ENCODE measurements at places on chromosomes 2 and 18.

- peak; percentile 67 for DNase-seq
These were observed 304.8 kb downstream of the GBX2 start for GRCh38 chr2:235863414-235863813.

DNA sequence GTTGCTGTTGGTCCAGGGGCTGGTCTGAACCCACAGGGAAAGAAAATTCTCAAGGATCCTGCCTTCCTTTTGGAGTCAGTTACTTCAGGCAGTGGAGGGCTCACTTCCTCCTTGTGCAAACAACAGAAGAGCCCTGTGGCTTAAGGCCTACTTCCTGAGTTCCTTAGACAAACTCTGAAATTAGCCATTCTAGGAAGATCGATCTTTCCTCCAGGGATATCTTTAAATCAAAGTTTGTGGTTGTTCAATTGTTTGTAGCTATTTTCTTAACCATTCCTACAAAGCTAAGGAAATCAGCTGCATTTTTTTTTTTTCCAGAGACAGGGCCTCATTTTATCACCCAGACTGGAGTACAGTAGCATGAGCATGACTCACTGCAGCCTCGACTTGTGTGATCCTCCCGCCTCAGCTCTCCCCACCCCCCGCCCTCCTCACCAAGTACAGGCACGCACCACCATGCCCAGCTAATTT, 156.0 kb downstream of the TANC1 start:
- DNase-seq: no peak

DNA sequence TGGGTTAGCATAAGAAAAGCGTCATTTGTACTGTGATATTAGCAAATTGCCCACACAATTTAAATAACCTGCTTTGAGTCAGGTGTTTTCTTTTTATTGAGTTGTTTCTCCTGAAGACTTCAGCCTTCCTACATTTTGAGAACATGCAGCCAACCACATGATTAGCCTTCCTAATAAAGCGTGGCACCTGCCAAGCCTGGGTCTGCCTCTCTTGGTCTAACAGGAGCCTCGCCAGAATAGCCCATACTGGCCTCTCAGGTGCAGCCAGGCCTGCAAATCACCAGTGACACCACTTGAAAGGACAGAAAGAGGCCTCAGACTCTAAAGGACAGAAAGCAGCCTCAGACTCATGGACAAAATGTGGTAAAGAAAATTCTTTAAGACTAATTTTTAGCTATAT, 653.8 kb downstream of the BCL11A start:
- DNase-seq: no peak

DNA sequence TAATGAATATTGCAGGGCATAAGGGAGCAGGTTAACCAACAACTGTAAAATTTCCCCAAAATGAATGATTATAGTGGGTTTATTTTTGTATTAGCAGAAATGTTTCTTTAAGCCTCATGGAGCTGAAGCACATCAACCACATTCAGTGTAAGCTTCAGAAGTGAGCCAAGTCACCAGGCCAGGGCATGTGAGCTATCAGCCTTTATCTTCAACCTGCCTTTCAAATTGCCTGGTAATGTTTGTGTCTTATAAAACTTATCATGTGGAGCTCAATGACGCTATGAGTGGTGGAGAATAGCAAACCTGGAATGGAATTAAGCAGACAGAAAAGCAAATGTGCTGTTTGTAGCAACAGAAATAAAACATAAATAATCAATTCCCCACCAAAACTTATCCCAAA, 1068.4 kb downstream of the LRP1B start:
- no peak for DNase-seq

DNA sequence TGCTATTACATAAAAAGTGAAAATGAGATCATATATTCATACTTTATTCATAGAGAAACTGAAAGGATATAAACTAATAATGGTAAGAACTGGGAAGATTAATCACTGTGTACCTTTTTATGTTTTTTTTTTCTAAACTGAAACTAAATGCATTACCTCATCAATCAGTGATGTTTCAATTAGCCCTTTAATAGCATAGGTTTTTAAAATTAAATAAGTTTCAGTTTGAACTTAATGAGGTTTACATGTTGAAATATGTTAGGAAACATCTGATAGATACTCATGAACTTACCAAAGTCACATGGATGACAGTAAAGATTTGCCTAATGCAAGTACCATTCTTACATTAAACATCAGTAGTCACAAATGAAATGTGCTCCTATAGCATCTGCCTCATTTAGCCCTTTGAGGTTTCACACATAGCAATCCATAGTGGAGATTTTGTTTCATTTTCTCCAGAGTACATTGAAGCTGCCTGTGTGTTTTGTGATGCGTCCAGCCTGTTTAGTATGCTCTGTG, 8.9 kb downstream of the MAPRE2 start:
- DNase-seq: no peak

DNA sequence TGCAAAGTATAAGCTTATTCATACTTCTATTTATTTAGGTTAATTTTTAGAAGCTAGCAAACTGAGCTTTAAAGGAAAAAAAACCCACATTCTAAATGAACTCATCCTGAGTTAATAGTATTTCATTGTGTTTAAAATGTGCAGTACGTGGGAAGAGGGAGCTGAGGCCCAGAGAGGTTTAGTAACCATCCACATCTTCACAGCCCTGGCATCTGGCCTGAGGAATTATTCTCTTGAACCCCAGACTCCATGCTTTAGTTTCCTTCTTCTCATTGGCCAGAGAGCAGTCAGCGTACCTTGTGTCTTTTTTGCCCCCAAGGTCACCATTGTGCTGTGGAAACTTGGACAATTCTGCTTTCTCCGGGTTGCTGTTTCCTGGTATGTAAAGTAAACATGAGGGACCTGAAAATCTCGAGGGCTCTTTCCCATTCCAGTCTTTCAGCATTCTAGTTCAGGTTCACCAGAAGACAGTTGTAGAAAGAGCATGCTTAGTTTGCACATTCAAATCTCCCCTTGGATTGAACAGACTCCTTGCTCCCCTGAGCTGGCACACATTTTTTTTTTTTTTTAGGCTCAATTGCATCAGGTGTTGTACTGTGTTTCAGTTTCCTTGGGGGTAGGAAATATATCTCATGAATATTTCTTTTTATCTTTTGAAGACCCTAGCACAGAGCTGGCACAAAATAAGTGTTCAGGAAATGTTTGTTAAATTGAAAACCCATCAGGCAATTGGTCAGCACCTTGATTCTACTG, 81.4 kb downstream of the MYCN start:
- DNase-seq: no peak

- DNase-seq: peak; percentile 97
These were observed 18.1 kb downstream of the EPAS1 start for GRCh38 chr2:46315103-46315890.

- DNase-seq: no peak
These were observed 67.4 kb upstream of the ACVR2A start for GRCh38 chr2:147777394-147777793.

DNA sequence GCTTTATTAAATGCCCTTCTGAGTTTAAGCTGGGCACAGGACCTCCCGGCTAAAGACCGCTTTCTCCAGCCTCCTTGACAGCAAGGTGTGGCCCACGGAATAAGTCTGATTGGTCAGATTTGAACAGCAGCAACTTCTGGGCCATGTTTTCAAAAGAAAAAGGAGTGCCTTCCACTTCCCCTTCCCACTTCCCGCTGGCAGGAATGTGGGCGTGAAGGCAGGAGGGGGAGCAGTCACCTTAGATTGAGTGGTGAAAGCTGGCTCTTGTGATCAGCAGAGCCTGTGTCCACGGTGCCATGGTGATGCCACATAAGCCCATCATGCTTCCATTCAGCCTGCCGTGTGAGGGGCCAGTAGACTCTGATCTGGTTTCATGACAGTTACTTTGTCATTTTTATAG, 136.6 kb upstream of the GLI2 start:
- no peak for DNase-seq

DNA sequence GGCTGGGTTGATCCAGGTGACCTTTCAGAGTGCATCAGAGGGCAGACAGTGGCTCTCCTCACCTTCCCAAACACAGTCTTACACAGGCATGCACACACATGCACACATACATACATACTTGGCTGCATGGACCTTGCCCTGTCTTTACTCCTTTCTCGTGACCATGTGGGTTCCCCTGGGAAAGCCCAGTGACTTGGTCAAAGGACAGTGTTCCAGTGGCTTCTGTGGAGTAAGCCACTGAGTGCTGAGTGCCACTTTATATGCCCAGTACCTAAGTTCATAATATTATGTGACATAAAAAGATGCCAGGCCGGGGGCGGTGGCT, 249.4 kb downstream of the MYCN start:
- no peak for DNase-seq

DNA sequence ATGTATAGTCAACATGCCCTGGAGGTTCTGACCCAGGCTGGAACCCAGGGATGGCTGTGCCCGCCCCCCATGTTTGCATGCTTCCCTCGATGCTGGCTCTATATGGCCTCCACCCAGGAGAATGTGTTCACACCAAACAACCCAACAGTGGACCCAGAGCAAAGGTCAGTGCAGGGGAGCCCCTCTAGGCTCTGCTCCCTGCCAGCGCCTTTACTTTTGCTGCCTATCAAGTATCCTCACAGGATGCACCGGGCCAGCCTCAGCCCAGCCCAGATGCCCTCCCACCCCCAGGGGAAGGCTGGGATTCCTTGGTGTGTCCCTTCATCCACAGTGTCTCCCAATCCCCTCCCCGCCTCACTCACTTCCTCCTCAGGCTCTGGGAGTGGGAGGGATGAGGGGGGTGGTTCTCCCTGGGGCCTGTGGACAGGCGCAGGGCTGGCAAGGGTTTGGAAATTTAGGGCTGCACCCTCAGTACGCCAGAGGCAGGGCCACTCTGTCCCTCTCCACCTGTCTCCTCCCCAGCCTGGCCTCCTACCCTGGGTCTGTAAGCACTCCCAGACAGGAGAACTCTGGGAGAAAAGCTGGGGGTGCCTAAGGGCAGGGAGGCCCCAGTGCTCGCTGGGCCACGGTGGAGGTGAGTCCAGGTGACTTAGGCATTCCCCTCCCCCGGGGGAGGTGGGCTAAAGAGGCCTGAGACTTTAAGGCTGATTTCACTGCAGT, 2.3 kb downstream of the ATP6V1B1 start:
- peak; percentile 52 for DNase-seq

- no peak for DNase-seq
These were observed 258.9 kb downstream of the NAPG start for GRCh38 chr18:10784596-10785202.

DNA sequence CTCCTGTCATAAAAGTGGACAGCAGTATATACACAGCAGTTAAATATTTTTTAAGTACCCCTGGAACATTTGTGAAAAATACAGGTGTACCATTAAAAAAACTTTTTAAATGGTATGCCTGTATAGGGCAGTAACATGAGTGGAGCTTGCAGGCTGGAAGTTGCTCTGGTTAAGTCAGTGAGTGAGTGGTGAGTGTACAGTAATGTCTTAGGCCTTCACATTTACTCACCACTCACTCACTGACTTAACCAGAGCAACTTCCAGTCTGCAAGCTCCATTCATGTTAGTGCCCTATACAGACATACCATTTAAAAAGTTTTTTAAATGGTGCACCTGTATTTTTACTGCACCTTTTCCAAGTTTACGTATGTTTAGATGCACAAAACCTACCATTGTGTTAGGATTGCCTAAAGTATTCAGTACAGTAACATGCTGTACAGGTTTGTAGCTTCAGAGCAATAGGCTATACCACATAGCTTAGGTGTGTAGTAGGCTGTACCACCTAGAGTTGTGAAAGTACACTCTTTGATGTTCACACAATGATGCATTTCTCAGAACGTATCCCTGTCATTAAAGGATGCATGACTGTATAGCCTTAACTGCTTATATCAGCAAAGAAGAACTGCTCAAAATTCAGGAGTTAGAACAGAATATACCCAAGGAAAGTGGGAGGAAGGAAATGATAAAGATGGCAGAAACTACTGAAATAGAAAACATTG, 112.6 kb downstream of the EHBP1 start:
- DNase-seq: no peak

- DNase-seq: no peak
These were observed 398.2 kb upstream of the CDH2 start for GRCh38 chr18:28575123-28575522.

DNA sequence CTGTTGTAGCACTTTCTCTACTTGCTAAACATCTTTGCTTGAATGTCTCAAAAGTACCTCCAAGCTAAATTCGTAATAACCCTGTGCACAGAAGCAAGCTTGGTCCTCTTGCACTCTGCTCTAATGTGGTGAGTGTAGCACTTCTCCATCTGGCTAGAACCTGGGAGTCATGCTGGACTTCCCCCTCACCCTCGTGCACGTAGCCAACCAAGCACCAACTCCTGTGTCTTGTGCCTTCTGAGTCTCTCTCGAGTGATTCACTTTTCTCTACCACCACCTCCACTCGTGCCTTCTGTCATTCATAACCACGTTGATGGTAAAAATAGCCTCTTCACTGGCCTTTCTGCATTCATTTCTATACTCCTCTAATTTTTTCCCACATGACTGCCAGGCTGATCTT, 91.9 kb upstream of the KCNE4 start:
- no peak for DNase-seq

GRCh38 chr2:227506456-227506855, 34.5 kb downstream of the AGFG1 start:
- no peak for DNase-seq

- DNase-seq: no peak
These were observed 46.6 kb upstream of the TPO start for GRCh38 chr2:1366546-1367134.

DNA sequence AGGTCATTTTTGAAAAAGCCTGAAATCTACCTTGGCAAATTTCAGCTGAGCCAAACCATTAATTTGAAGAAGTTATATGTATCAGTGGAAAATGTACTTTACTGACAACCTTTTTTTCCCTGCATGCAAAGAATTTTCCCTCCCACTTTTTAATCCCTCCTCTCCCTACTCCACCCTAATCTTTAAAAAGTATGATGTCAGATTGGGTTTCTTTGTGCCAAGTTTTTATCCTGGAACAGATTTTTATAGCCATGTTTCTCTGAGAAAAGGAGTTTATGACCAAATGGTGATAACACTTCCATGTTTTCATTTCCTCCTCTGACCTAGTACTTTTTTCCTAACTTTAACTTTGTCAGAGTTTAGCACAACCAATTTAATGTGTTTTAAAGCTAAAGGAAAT, 250.3 kb upstream of the FOSL2 start:
- no peak for DNase-seq

GRCh38 chr2:136010126-136010525, 24.7 kb upstream of the DARS1 start:
- no peak for DNase-seq

DNA sequence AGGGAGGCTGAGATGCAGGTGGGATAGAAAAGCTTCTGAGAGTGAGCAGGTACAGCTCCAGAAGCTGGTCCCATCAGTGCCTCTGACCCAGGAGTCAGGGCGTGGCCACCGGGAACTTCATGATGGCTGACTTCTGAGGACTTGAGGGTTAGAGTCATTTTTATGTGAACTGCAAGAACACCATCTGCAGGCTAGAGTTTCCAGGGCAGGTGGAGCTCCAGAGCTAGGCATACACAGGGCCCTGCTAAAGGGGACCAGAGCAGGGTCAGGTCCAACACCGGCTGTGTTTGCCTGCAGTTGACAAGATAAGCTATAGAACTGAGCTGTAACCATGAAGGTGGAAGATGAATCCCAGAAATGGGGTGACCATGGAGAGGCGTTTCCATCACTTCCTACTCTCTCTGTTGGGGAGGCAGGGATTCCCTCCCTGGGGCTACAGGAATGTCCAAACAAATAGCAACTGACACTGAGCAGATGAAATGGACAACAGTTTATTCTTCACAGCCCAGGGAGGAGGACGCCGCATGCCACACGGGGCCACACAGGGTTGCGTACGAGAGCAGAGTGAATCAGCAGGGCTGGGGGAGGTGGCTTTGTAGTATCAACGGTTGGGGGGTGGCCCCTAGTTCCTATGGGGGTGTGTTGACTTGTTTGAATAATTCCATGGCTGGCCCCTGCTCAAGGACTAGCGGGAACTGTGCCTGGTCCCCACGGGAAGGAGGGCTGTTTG, 77.6 kb upstream of the ZNF516 start:
- no peak for DNase-seq

GRCh38 chr2:149077861-149078260, 39.4 kb downstream of the LYPD6B start:
- no peak for DNase-seq
